T-helper 9 cell (primary cell): ENCODE measurements at places on chromosomes 7 and 10.

- DNase-seq = no peak
Observed at GRCh38 chr7:139720705-139721231, 57.0 kb downstream of the HIPK2 start.

- DNase-seq = no peak
Observed at GRCh38 chr7:33874943-33875342, 30.4 kb upstream of the BMPER start.

DNA sequence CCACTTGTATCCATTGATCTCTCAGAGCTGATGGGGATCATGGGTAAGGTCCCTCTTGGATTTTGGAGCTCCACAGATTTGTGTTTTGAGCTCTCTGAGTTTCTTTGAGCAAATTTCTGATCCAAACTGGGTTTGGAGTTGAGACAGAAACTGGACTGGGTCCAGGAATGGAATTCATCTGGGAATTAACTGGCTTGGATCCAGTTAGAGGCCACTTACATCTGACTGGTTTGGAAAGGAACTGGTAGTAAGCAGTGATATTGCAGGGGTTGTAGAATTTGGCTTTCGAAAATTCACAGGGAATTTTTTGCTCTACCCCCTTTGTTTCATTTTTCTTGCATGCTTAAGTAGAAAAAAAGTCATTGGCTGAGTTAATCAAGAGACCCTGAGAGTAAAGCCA lies 245.6 kb downstream of the SEMA3D start:
- no peak for DNase-seq

DNA sequence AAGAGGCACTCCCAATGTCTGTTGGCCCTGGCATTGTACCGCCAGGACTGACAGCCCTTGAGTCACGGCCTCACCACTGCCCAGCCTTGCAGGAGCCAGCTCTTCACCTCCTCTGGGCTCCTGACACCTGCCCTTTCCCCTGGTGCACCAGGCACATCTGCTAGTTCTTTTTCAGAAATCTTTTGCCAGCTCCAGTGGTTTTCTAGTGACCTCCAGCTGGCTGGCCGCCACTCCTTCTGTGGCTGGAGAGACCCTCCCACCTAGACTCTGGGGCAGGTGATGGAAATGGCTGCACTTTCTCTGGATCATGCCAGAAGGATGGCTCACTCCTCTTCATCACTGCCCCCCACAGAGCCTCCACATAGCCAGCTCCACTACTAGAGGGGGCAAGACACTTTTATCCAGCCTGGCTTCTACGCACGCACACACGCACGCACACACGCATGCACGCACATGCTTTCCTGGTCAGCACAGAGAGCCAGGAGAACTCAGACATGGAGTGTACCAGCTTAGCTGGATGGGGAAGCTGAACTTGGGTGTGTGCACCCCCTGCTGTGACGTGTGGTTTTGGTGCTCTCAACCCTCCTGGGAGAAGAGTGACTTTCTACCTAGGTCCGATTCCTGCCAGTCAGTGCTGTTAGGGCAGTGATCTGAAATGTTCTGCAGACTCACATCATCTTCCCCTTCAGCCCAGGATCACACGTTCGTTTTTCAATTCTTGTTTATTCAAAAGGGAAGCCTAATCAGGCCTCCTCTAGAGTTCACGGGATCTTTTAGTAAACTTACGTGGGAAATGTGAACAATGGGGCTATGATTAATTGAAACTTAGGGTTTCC lies 222.0 kb downstream of the PRPF18 start:
- no peak for DNase-seq

DNA sequence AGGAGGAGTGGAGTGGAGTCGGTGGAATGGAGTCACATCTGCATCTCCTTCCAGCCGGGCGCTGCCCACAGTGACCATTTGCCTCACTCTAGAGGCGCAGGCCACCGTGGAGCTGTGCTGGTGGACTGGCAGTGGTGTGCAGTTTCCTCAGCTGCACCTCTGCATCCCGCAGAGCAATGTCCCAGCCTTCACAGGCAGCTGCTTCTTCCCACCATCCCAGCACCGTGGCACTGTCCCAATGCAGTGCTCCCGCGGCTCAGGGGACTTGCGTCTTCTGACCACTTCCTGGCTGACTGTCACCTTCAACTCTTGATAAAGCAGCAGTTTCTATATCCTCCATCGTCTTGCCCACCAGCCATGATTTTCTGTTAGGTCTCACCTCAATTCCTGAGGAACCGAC lies 90.3 kb upstream of the SFMBT2 start:
- no peak for DNase-seq

GRCh38 chr10:98994030-98994429 lies 241.6 kb downstream of the HPSE2 start:
- no peak for DNase-seq

DNA sequence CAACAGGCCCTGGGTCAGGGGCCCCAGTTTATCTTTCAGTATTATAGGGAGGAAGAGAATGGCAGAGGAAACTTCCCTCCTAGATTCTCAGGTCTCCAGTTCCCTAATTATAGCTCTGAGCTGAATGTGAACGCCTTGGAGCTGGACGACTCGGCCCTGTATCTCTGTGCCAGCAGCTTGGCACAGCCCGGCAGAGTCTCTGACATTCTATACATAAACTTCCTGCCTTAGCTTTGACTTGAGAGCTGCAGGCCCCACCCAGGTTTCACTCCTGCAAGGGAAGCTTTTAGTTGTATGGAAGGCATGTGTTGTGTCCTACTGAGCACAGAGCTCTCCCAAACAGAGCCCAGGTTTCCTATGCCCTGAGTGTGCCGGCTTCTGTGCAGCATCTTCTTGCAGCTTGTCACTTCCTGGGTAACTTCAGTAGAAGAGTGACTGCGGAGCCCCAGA lies 205.6 kb upstream of the PRSS58 start:
- DNase-seq = no peak

- no peak for DNase-seq
Observed at GRCh38 chr10:131269776-131270460, 41.6 kb downstream of the TCERG1L start.

- no peak for DNase-seq
Observed at GRCh38 chr10:28891058-28891713, 213.9 kb downstream of the BAMBI start.

- DNase-seq = peak; percentile 75
Observed at GRCh38 chr7:1176891-1177373, 16.9 kb upstream of the ZFAND2A start.

DNA sequence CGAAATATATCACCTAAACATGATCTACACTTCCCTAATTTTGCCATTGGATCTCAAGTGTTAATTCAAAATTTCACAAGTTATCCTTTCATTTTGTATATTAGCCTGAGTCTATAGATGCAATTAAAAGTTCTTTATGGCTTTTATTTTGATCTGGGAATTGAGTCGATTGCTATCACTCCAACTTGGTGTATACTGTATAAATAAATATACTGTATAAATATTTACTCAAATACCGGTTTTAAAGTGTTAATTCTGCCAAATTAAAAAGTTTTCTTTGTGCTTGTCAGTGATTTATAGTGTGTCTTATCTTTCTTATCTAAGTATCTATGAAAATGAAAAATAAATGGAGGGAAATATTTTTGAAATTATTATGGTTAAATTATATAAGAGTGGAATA lies 683.7 kb upstream of the LRRN3 start:
- DNase-seq = no peak

DNA sequence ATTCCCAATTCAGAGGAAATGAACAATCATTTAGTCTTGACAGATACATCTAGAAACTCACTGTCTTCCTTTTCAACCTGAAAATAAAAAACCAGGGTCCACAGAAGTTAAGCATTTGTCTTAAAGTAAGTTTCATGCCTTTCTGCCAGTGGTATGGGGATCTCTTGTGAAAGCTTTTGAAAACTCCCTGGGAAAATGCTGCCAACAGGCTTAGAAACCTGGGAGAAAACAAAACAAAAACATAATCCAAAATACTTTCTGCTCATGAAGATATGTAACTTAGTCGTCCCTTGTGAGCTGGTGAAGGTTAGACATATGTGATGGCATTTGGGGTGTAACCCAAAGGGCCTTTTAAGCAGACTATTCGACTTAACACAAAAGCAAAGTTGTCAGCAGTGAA lies 66.4 kb upstream of the ZNF438 start:
- DNase-seq = no peak

DNA sequence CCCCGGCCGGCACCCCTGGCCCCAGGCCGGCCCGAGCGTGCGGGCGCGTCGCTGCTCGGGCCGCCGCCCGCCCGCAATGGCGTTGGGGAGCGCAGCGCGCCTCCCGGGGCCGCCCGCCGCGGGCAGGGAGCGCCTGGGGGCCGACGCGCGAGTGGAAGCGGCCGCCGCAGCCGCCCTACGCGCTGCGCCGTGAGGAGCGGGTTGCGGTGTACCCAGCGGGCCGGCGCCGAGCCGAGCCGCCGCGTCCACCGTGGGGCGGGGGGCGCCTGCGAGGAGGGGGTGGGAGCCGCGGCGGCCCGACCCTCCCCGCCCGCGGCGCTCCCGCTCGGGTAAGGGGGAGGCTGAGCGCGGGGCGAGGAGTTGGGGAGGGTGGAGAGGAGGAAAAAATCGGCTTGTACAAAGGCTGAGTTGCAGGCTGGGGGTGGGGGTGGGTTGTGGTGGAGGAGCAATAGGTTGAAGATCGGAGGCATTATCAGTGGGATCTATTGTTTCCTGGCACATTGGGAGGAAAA lies 473 bp downstream of the PPP1R9A start:
- DNase-seq = no peak

- DNase-seq = no peak
Observed at GRCh38 chr7:109964780-109965179, 1126.1 kb upstream of the LRRN3 start.

DNA sequence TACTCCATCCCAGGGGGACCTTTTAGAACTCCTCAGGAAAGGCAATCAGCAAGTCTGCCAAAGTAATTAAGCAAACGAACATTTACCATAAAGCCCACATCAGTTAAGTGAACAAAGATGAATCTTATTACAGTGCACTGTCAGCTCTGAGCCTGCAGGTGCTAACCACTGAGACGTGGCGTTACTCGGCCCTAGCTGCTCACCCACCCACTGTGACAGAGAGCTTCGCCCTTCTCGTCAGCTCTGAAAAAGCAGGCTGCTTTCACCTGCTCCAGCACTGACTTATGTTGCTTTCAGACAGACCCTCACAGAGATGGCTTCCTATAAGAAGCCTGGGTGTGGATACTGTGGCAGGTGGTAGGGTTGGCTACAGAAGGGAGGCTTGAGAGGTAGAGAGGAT lies 57.7 kb upstream of the KCNIP2 start:
- no peak for DNase-seq

GRCh38 chr7:104272767-104273384 lies 55.5 kb upstream of the LHFPL3 start:
- no peak for DNase-seq

DNA sequence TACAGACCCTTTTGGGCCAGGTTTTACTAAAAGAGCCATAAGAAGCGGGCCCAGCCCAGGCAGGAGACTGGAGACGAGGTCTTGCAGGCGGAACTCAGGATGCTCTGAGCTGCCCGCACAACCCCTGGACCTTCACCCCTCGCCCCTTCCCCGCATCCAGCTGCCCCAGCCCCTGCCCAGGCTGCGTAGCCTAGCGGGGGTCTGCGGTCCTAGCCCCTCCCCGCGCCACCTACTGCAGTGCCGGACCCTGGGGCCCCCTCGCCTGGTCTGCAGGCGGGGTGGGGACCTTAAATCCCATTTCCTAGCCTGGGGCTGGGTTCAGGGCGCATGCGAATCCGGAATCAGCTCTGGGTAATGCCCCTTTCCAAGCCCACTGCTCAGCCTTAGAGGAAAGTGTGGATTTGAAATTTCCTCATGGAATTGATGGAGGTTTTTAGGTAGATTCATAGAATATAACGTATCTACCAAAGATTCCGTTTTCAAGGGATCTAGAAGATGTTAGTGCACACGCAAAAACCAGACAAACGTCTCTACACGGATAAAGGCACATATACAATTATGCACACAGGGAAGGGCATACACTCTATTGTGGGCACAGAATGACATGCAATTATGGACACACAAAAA lies 546 bp upstream of the HOXA3 start:
- no peak for DNase-seq

DNA sequence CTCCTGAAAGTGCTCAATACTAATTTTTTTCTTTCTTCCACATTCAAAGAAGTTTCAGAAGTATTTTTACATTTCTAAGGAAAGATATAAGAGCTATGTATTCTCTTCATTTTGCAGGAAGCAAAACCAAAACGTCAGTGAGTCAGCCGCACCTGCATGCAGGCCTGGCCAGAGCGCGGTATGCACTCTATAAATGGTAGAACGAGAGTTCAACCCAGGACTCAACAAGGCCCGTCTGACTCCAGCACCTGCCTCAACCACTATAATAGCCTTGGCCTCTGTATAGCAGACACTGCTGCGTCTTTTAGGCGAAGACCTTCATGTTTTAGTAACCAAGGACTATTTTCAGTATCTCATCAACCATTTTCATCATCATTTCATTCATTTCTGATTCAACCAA lies 113.2 kb downstream of the KMT2E start:
- no peak for DNase-seq

DNA sequence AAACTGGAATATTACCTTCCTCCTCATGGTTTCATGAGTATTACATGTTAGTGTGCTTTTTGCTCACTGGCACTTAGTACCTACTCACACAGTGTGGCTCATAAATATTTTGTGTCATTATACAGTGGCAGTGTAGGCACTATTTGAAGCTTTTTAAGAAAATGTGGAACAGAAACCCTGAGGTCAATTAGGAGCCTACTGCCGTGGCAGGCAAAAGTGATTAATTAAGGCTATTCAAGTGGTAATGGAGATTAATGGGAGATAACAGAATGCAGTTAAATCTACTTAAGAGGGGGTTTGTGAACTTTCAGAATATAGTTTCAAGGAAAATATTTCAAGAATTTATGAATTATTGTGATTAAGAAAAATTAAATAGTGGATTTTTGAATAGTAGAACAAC lies 277.6 kb downstream of the HGF start:
- DNase-seq = no peak

DNA sequence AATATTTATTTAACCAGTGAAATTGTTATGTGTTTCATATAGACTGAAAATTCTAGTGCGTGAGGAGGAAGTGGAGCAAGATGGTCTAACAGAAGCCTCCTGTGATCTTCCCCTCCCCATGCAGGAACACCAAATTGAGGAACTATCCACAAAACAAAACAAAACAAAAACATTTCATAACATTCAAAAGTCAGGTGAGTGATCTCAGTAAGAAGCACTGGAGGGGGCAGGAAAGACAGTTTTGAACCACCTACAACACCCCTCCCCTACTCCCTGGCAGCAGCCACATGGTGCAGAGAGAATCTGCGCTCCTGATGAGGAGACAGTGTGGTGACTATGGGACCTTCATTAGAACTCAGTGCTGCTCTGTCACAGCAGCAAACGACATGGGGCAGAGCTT lies 221.9 kb upstream of the SEMA3C start:
- DNase-seq = no peak

DNA sequence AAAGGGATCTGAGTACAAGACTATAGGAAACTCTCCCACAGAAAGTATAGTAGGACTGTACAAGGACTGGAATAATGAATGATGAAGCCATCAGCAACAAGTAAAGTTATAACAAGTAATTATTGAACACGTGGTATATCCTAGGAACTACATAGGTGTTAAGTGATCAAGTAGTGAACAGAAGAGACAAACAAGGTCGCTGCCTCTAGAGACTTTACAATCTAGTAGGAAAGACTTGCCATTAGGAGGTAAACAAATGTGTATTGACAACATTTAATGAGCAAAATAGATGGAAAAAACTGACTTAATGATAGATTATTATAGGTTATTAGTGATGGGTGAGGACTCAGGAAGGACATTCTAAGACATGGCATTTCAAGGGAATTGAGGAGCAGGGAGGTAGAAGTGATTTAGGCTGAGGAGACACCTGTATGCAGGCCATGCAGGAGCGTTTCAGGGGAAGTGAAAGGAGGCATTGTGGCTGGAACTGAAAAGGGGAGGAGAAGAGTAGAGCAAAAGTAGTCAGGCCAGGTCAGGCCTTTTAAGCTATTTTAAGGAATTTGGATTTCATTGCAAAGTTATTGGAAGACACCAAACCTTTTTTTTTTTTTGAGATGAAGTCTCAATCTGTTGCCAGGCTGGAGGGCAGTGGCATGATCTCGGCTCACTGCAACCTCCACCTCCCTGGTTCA lies 8.5 kb upstream of the GLCCI1 start:
- no peak for DNase-seq
